ENCODE measurements at places on chromosomes 7 and 10.

DNA sequence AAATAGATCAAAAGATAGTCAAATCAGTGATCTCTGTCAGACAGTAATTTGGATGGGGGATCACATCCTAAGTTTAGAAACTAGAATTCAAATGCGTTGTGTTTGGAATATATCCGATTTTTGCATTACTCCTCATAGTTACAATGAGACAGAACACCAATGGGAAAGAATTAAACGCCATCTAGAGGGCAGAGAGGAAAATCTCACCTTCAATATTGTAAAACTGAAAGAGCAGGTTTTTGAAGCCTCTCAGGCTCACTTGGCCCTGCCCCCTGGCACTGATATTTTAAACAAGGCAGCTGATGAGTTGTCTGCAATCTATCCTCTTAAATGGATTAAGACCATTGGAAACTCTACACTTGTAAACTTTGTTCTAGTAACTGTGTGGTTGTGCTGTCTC lies 17.7 kb downstream of the FRG2B start:
- DNase-seq, result no peak

GRCh38 chr7:17415955-17416354 lies 117.5 kb downstream of the AHR start:
- no peak for DNase-seq

DNA sequence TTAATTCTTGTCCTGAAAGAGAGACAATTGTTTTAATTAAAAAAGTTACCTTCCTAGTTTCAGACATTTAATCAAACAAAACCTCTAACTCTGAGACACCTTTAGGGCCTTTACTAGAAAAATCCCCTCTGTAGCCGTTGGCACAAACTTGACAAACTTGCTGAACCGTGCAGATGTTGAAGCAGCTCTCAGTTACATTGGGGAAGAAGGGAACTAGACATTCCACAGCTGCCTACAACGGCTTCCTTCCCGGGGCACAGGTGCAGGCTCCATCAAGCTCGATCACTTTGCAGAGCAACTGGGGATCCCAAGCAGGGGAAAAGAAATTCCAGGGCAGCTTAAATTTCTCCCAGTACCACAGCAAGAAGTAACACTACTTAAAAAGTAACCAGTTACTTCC lies 141.3 kb downstream of the SKAP2 start:
- DNase-seq, result no peak

DNA sequence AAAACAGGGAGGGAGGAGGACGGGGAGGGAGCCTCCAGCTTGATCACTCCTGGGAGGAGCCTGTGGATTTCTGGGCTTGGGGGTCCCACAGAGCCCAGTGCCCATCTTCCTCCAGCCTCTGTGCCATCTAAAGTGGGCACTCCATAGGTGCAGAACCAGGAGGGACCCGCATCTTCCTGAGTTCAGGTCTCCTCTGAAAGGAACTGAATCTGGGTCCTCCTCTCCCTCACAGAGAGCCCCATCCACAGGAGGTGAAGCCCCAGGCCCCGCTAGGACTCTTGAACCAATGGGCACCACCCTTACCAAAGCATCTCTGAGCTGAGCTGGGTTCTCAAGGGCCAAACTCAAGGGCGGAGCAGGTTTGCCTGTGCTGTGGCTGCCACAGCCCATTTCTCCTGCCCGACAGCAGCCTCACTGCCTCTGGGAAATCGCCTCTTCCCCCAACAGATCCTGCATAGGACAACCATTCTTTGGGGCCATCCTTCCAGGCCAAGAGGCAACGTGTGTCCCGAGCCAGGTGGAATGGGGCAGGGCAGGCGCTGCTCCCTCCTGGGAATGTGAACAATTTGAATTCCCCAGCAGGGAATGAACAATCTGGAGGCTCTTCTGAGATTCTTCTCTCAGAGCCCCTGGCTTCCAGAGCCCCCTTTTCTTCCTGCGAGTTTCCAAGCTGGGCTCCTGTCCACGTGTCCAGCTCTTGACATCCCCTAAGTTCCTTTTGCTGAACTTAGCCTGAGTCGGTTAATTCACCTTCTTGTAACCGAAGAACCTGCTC lies 411.0 kb upstream of the FOXK1 start:
- no peak for DNase-seq

GRCh38 chr10:101151395-101151794 lies 20.3 kb downstream of the TLX1 start:
- no peak for DNase-seq

DNA sequence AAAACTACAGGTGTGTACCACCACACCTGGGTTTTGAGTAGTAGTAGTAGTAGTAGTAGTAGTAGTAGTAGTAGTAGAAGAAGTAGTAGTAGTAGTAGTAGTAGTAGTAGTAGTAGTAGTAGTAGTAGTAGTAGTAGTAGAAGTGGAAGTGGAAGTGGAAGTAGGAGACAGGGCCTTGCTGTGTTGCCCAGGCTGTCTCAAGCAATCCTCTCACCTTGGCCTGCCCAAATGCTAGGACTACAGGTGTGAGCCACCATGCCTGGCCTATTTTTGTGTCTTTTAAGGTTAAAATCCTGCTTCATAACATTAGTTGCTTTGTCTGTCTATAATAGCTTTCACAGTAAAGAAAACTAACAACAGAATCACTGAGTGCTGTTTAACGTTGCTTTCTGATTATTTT lies 111.7 kb downstream of the PODXL start:
- no peak for DNase-seq

- peak; percentile 17 for DNase-seq
These were observed 87.0 kb downstream of the SGMS1 start for GRCh38 chr10:50536617-50537240.

DNA sequence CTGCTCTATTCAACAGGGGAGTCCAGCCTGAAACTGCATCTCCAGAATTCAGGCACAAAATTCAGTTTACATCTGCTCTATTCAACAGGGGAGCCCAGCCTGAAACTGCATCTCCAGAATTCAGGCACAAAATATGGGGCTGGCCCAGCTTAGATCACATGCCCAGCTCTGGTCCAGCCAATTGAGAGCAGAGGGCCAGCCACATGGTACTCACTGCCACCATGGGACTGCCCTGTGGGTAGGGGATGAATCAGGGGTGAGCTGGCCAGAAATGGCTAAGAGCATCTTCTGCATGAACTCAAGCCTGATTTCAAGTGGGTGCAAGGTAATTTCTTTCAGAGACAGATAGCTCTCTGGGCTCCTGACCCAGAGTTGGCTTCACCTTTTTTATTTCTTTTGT lies 156.6 kb upstream of the LYZL2 start:
- DNase-seq, result no peak

All from C1 segment of cervical spinal cord (tissue), 14 donors.